ENCODE measurements at places on chromosomes 5 and 9.

DNA sequence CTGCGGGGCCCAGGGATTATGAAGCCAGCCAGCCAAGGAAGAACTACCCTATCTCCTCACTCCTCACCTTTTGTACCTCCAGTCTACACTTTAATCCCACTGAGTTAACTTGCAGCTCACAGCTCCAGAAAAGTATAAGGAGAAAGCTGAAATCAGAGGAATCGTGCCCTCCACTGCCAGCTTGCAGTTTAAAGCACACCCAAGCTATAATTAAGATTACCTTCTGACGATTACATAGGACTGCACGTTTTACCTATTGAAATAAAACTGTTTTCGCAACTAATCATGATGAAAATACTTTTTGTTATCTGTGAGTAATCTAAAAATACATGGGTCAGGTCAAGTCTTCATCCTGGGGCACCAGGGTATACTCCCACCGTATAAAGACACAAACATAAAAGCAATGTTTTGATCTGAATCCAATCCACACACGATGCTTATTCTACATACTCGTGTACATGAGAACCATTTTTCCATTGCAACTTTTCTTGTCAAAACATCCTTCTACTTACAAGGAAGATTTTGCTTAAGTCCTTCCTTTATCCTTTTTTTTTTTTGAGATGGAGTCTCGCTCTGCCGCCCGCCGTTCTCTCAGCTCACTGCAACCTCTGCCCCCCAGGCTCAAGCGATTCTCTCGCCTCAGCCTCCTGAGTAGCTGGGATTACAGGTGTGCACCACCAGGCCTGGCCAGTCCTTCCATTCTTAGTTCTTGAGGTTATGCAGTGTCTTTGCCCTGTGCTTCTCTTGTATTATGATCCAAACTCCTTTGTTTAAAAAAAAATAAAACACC, 7.6 kb downstream of the RPL37 start:
- no peak for DNase-seq

DNA sequence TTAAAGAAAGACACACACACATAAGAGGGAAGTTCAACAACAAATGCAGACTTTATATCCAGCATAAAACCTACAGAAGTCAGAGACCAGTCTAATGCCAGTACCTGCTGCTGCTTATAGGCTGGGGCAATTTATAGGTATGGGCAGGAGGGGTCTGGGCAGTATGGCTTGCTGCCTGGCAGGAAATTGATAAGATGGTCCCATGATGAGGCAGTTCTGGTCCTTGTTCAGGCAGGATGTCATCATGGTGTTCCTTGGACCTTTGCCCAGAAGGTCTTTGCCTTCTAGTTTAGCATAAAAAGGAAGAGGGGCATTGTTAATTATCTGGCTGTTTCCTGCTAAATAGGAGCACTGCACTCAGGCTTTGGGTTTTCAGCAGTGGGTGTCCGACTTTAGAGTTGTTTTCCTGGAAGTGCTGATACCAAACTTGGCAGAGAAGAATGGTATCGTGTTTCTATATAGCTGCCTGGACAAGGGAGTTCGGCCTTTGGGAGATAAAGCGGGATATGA, 10.4 kb upstream of the PDCD1LG2 start:
- DNase-seq, result no peak

DNA sequence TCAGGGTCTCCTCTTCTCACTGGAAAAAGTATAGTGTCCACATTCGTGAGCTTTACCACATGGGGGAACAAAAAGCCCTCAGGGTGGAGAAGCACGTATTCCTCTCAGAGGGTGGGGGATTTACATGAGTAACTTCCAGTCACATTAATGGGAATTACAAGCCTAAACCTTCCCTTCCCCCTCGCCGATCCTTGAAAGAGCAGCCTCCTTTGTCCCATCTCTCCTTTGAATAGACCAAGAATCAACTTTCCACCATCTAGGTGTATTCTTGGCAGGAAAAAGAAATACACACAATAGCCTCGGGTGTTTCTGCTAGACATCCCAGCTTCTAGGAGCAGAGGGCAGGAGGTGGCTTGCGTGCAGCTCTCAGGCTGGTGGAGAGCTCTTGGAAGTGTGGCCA, 144.4 kb downstream of the ZNF462 start:
- DNase-seq, result no peak

DNA sequence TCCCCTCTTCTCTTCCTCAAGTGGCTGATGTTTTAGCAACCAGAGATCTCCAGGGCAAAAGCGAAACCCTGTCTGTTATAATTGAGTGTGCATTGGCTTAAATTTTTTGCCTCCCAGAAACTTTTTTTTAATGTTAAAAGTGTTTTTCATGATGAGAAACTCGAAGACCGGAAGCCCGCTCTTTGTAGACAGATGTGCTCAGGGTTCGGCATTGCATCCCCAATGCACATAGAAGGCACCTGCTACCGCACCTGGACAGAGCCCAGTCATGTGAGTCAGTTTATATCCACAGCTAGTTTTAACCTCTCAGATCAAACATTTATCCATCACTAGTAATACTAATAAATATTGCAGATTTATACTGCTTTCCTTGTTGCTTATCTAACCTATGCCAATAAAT, 19.5 kb upstream of the NADK2 start:
- no peak for DNase-seq

GRCh38 chr5:97627272-97627671, 444.2 kb upstream of the RIOK2 start:
- no peak for DNase-seq

GRCh38 chr5:118311103-118311819, 677.1 kb downstream of the DTWD2 start:
- DNase-seq, result no peak

DNA sequence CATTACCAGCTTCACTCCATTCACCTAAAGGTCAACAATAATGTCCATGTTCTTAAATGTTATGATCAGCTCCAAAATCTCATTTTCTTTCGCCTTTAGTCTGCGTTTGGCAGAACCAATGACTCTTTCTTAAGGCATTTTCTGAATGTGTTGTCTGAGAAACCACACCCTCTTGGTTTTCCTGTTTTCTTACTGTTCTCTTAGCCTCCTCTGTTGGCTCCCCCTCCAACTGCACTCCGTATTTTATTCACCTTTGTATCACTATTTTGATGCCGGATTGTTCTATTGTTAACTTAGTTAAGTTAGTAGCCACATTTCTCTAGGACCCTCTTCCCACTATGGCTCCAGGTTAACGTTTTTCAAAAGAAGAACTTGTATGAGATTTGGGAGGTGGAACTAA, 185.6 kb downstream of the DMAC1 start:
- DNase-seq, result no peak

DNA sequence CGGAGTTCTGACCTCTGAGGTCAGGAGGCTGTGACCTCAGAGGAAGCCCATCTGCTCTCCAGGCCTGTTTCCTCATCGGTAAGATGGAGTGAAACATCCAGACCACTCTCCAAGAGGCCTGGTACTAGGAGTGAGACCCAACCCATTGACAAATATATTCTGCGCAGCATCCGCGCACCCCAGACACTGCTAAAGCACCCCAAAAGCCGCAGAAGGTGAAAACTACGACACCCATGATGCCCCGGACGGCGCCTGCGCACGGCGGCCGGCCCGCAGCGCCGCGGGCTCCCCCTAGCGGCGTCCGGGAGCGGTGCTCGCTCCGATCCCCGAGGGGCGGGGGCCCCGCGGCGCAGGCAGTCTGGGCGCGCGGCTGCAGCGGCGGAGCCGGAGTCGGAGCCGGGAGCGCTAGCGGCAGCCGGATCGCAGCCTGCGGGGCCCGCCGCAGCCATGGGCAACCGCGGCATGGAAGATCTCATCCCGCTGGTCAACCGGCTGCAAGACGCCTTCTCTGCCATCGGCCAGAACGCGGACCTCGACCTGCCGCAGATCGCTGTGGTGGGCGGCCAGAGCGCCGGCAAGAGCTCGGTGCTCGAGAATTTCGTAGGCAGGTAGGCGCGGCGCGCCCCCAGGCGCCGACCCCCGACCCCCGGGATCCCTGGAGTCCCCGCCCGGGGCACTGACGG, at the start of gene DNM1:
TSS of gene DNM1 (plus strand) at position 356 of the 683 bp plus-strand sequence. CDS start at position 448, 92 bp downstream.
- peak; percentile 83 for DNase-seq

GRCh38 chr9:316382-316965, 101.8 kb downstream of the DOCK8 start:
- no peak for DNase-seq
